Astrocyte of the cerebellum (primary cell): ENCODE measurements at places on chromosomes 2 and 18.

DNA sequence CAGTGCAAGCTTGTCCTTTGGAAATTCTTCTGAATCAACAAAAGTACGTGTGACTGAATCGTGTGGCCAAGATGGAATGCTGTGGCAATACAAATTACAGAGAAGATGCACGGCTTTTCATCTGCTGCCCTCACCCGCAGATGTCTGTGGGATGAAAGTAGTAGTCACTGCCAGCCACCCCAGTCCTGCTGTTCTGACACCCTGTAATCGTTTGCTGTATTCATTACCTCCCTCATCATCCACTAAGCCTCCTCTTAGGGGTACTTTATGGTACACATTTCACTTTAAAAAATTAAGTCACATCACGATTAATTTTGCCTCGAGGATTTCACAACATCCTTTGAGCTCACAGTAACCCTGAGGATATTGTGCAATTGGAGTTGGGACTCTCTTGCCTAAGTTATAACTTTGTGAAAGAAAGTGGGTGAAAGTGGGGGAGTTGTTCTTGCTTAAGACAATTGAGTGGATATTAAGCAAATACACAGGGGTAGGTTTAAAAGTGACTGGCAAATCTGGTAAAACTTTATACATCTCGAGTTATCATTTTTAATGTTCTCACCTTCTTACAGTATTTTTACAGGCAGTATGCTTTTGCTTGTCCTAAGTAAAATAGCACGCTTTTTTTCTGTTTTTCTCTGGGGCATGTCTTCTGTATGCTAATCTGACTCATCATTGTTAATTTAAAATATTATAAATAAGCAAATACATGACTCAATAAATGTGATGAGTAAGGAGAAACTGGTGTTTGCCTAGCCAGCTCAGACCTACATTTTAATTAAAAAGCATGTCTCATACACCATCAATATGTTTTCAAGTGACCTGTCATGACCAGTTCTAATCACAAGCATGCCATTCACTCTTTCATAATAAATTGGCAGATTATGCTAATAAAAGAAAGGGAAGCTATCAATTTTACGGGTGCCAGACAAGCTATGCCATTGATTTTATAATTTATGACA is 680.9 kb downstream of the IRS1 start:
- DNase-seq: peak; percentile 82

DNA sequence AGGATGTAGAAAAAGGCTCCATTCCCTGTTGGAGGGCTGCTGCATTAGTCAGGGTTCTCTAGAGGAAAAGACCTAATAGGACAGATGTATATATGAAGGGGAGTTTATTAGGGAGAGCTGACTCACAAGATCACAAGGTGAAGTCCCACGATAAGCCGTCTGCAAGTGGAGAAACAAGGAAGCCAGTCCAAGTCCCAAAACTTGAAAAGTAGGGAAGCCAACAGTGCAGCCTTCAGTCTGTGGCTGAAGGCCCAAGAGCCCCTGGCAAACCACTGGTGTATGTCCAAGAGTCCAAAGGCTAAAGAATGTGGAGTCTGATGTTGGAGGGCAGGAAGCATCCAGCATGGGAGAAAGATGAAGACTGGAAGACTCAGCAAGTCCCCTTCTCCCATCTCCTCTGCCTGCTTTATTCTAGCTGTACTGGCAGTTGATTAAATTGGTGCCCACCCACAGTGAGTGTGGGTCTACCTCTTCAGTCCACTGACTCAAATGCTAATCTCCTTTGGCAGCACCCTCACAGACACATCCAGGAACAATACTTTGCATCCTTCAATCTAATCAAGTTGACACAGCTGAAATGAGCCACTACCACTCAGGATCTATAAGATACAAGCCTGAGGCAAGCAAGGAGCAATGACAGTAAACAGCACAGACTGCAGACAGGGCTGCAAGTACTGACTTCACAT is 30.0 kb upstream of the ATG16L1 start:
- no peak for DNase-seq

- DNase-seq: no peak
Measured at GRCh38 chr2:25256488-25256875, 85.2 kb downstream of the DNMT3A start.

- DNase-seq: no peak
Measured at GRCh38 chr2:109320195-109320922, 191.4 kb downstream of the SH3RF3 start.

DNA sequence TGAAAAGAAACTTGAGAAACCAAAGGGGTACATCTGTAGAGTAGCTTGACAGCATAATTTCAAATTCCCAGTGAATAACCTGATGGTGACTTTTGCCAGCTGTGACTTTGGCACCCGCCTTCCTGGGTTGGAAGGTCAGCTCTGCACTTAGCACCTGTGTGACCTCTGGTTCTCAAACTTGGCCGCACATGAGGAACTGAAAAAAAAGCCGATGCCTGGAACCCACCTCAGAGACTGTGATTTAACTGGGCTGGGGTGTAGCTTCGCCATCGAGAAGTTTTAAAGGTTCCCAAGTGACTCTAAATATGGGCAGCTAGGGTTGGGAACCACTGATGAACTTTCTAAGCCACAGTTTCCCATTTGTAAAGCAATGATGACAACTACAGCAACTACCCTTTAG is 6.5 kb downstream of the EFEMP1 start:
- DNase-seq: no peak

DNA sequence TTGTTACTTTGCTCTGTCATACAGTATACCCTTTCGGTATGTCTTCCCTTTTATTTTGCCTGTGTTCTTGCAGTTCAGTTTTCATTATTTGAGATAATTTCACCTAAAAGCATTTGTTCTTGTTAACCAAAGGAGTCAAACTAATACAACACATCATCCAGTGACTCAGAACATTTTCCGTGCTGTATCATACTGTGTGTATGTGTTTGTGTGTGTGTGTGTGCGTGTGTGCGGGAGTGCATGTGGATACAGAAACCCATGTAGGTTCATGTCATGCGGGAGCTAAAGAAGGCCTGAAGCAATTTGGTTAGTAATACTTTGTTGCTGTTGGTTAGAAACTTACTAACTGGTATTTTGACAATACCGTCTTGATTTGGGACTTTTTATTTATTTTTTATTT is 60.0 kb downstream of the CEP192 start:
- no peak for DNase-seq

- peak; percentile 49 for DNase-seq
Measured at GRCh38 chr2:42025151-42025582, 22.7 kb upstream of the PKDCC start.

GRCh38 chr2:112985090-112985489 is 7.3 kb downstream of the IL36G start:
- DNase-seq: no peak

- DNase-seq: no peak
Measured at GRCh38 chr2:226489775-226490541, 309.7 kb downstream of the IRS1 start.

GRCh38 chr18:2173486-2173885 is 397.8 kb downstream of the METTL4 start:
- DNase-seq: peak; percentile 98

GRCh38 chr2:170500770-170501169 is 214.4 kb upstream of the SP5 start:
- DNase-seq: no peak

DNA sequence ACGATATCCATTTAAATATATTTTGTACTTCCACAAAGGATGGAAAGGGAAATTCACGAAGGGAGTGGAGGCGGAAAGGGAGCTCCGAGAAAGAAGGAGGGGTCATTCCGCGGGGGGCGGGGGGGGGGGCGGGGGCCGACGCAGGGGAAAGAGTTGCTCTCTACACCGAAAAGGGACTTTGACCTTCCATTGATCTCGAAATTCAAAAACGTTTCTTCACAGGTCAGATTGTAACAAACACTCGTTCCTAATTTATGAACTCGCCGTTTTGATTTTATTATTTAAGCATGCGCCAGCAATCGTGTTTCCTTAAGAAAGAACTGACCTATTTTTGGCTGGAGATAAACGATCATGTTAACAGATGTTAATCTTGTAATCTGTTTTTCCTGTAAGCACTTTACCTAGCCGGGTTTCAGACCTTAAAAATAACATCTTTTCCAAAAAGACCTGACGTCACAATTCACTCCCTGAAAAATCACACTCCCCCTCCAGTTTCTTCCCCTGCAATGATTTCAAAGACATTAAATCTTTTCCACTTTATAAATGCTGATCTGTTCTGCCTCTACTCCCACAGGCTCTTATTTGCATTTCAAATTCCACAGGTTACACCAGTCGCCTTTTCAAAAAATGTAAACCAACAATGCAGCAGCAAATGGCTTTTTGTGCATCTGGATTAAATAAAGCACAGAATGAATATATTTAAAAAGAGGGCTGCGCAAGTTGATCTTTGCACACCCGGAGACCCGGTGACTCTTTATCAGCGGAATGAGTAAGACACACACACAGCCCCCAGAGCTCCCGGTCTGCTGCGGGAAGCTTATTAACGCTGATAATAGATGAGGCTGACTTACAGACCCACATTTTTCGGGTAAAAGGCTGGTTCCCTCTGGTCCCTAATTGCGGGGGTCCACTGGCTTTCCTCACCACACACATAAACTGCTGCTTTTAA is 1.6 kb downstream of the ZNF516 start:
- DNase-seq: no peak

DNA sequence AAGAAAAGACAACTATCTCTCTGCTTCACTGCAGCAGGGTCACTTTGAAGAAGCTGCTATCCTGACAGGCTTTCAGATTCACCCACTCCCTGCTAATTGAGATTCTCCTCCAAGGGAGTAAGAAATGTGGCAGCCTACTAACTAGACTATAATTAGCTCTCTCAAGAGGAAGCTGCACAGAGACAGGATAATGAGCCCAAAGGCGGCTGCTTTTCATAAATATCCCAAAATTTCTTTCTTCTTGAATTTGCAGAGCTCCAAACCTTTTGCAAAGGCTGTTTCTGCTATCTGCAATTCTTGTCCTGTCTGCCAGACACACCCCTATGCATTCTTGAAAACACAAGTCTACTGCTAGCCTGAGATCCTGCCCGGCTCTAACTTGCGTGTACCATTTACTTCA is 54.0 kb upstream of the RNU4ATAC start:
- no peak for DNase-seq

DNA sequence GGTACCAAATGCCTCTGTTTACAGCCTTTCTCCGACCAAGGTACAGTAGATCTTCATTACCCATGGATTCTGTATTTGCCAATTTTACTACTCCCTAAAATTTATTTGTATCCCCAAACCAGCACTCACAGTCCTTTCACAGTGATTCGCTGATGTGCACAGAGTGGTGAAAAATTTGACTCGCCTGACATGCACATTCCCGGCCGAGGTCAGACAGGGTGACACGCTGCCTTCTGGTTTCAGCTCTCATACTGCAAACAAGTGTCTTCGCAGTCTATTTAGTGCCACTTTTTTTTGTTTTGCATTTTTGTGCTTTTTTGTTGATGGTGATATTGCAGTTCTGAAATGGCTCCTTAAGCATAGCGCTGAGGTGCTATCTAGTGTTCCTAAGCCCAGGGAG is 71.0 kb downstream of the MAPK4 start:
- no peak for DNase-seq

DNA sequence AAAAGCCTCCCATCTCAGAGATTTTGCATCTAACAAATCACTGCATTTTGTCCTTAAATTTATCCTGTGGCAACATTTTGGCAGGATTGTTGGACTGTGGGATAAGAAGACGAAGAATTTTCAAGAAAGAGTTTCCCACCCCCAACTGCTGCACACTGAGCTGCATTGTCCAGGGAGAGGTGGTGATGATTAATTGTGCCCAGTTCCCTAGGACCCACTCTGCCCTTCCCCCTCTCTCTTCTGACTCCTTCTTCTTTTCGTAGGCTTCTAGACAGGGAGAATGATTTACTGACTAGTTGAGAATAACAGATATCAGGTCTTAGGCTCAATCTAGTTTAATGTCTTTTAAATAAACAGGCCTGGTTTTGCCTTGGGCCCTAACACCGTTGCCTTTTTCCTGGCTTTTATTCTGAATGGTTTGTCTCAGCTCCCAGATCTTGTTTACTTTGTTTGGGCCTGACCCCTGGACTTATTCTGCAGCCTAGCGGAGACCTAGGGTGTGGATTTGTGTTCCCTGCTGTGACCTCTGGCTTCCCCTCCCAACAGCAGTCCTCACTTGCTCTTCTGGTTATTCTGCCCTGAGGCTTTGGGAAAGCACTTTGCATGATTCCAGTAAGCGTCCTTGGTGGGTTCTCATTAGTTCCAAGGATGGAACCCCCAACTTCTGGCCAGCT is 233.3 kb downstream of the INSIG2 start:
- DNase-seq: no peak

GRCh38 chr2:37460896-37461229 is 116.4 kb downstream of the QPCT start:
- DNase-seq: no peak

GRCh38 chr2:68968221-68968620 is 6.2 kb upstream of the GKN1 start:
- no peak for DNase-seq
